ENCODE measurements at places on chromosomes 5 and 9.

DNA sequence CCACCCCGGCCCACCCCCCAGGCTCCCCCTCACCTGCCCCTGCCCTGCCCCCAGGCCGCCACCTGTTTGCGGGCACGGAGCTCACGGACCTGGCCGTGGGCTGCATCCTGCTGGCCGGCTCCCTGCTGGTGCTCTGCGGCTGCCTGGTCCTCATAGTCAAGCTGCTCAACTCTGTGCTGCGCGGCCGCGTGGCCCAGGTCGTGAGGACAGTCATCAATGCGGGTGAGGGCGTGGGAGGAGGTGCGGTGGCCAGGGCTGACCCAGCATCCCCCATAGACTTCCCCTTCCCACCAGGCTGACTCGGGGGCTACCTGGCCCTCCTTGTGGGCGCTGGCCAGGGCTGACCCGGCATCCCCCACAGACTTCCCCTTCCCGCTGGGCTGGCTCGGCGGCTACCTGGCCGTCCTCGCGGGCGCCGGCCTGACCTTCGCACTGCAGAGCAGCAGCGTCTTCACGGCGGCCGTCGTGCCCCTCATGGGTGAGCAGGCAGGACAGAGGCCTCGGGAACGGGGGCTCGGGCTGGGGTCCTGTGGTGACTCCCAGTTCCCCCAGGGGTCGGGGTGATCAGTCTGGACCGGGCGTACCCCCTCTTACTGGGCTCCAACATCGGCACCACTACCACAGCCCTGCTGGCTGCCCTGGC lies 3.5 kb downstream of the SLC34A3 start:
- DNase-seq = no peak

DNA sequence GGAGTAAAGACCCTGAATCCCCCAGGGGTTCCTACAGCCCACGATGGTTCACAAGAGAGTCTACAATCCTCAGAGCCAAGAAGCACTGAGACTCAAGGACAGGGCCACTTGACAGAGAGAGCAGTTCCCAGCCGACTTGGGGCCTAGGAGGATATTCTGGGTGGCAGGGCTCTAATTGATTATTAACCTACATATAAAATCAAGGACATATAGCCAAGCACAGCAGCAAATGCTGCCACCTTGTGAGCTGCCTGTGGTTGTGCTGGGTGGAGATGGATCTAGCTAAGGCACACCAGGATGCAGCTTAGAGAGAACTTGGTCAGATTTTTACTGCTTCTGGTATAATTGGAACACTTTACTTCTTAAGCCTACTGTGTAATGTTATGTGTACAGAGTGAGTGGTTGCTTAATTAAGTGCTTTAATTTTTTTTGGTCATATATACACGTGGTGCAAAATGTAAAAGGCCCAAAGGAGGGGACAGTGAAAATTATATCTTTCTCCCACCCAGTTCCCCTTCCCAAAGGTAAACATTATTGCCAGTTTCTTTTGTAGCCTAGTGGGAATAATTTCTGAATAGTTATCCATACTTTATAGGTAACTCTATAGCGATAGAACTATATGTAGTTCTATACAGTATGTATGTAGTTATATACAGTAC lies 78.8 kb downstream of the F2RL2 start:
- no peak for DNase-seq

DNA sequence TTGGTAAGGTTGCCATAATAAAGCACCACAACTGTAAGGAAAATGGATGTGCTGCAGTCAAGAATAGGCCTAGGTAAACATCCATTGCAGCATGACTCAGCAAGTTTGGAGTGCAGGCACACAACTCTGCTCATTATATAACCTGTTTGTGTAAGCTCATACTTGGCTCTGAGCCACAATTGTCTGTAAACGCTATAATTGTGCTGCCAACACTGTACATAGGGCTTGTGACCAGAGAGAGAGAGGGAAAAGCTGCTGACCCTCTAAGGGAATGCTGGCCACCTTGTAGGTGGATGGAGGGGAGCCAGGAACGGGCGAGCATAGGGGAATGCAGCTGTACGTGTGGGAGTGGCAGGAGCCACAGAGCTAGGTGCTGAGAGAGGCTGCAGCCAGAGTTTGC lies 2186.5 kb upstream of the ACO1 start:
- DNase-seq = no peak

DNA sequence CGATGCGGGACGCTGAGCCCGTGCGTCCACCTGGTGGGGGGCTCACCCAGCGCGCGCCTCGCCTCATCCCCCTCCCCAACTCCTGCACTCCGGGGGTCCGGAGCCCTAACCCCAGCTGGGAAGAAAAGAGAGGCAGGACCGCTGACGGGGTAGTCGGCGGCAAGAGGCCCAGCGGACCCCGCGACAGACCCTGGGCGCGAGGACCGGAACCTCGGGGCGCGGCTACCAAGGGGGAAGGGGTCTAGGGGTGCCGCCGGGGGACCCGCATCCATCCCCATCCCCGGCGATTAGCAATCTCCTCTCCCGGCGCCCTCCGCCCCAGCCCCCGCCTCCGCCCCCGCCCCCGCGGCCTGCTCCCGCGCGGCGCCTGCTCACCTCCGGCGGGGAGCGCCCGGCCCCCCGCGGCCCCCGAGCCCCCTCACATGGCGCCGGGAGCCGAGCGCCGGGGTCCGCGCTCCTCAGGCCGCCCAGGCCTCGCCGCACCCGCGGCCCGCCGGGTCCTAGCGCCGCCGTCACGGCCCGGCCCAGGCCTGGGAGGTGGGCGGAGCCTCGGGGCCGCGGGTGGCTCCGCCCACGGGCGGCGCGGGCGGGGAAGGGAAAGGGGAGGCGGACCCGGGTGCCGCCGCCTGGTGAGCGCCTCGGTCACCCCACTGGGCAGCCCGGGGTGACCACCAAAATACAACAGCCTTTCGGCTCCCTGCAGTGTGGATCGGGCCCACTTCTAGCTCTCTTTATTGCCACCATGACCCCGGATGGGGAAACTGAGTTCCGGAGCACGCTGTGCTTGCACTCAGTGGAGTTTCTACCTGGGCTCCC lies at the start of gene ST6GALNAC6:
ST6GALNAC6 (minus strand) TSS at position 476 of the 816 bp plus-strand sequence. CDS start 1,622 bp downstream, outside the sequence.
- DNase-seq = no peak

GRCh38 chr5:171907725-171908343 lies 98.6 kb downstream of the FBXW11 start:
- DNase-seq = peak; percentile 27

- DNase-seq = peak; percentile 87
These were observed 62.9 kb downstream of the NREP start for GRCh38 chr5:111694133-111694532.

DNA sequence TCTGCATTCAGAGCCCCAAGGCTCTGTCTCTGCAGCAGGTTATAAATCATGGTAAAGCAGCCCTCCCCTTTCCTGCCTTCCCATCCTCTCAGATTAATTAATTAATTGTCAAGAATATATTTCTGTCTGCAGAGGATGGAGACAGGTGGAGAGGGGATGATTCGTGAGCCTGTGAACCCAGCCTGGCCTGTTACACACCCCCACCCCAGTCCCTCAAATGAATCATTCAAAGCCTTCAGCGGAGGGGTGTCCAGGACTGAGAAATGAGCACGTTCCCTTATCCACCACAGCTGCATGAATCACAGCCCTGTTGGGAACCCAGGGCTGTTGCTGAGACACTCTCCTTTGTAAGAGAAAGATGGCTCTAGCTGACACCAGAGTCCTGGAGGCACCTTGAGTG lies 56.0 kb downstream of the NIPAL4 start:
- no peak for DNase-seq

- peak; percentile 23 for DNase-seq
These were observed 238.2 kb downstream of the CD180 start for GRCh38 chr5:66958201-66958979.
